Mesendoderm (in vitro differentiated cells): ENCODE measurements at places on chromosomes 2 and 18.

- DNase-seq: no peak
Measured at GRCh38 chr2:54574107-54574859, 118.2 kb downstream of the SPTBN1 start.

DNA sequence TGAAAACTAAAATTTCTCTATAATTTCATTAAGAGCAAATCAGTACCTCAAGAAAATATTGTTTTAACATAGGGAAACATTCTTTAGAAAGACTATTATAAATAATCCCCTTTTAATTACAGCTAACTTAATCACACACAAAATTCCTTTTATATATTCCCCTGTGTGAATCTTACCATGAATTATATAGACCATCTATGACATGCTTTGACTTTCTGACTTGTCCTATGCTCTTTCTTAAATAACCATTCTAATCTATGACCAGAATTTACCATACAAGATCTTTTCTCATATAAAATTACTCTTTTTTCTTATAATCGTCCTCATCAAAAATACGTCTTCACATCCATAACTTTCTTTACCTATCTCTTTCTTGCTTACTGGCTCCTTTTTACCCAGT, 824.2 kb upstream of the FAM98A start:
- DNase-seq: peak; percentile 59

GRCh38 chr18:3875376-3875775, 425.4 kb downstream of the TGIF1 start:
- no peak for DNase-seq

GRCh38 chr2:219494952-219495530, 3.6 kb upstream of the GMPPA start:
- DNase-seq: no peak

GRCh38 chr18:8707556-8708300, 2.4 kb downstream of the MTCL1 start:
- DNase-seq: peak; percentile 75

GRCh38 chr18:390741-391478, 109.6 kb downstream of the COLEC12 start:
- no peak for DNase-seq

DNA sequence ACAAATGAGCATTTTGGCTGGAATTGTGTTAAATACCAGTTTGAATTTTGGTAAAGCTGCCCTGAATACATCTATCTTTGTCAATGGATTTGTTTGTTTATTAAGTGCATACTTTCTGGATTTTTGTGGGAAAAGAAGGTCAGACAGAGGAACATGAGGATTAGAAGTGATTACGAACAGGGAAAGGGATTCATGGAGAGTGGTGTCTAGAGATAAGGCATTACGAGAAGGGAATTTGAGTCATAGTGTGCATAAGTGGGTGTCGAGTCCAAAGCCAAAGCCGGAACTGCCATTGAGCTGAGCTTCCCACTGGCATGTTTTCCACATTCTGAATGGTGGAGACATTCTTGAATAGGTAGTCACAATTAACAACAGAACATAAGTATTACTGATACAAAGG, 68.9 kb upstream of the EFEMP1 start:
- DNase-seq: no peak
